Type B pancreatic cell (in vitro differentiated cells): ENCODE measurements at places on chromosomes 6 and 20.

- DNase-seq: peak; percentile 50
These were observed 6.0 kb upstream of the LATS1 start for GRCh38 chr6:149723771-149724417.

DNA sequence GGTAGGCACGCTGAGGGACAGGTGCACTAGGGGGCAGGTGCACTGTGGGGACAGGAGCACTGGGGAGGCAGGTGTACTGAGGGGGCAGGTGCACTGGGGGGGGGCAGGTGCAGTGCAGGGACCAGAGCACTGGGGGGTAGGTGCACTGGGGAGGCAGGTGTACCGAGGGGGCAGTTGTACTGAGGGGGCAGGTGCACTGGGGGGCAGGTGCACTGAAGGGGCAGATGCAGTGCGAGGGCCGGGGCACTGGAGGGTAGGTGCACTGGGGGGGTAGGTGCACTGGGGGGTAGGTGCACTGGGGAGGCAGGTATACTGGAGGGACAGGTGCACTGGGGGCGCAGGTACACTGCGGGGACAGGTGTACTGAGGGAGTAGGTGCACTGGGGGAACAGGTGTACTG lies 39.5 kb downstream of the DAAM2 start:
- no peak for DNase-seq

DNA sequence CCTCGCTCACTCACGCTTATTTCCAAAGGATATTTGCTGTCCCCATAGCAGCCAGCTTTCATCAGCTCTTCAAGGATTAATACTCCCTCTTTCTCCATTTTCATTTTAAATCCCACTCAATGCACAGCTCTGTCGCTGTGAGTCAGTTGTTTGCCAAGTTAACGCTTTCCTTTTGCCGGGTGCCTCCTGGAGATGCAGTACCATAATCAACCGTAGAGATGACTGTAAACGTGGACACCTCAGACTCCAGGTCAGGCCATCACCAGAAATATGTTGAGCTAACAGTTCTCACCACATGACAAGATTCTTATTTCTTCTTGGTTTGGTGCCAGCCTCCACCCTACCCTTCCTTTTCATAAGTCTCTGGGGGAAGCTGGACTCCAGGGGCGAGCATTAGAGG lies 66.6 kb upstream of the TAB2 start:
- DNase-seq: no peak

GRCh38 chr6:127949251-127949650 lies 48.4 kb upstream of the THEMIS start:
- DNase-seq: no peak

- DNase-seq: no peak
These were observed 133.2 kb upstream of the PTPN1 start for GRCh38 chr20:50376888-50377459.

GRCh38 chr20:25048519-25048952 lies 9.4 kb downstream of the ACSS1 start:
- no peak for DNase-seq
